CD4-positive, alpha-beta T cell treated with Interleukin-4 for 4 hours (primary cell): ENCODE measurements at places on chromosomes 6 and 20.
A peak's percentile ranks its signal among the peaks of the same experiment; 100 is the strongest.

GRCh38 chr20:8390037-8390433 lies 258.0 kb downstream of the PLCB1 start:
- DNase-seq: no peak

DNA sequence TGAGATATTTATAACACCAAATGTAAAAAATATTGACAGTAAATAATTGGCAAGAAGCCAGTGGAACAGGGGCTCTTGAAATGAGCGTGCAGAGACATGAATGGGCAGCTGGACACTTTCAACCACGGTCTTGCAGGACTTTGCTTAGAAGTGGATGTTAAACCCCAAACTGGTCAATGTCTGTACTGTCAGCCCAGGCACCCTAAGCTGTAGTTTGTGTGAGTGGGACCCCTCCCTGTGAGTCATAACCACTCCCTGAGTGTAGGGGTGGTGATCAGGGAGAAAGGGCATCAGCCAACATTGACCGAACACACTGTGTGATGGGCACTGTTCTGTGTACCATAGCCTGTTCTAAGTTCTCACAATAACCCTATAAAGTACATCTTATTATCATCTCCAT lies 108.6 kb downstream of the FIG4 start:
- DNase-seq: no peak

DNA sequence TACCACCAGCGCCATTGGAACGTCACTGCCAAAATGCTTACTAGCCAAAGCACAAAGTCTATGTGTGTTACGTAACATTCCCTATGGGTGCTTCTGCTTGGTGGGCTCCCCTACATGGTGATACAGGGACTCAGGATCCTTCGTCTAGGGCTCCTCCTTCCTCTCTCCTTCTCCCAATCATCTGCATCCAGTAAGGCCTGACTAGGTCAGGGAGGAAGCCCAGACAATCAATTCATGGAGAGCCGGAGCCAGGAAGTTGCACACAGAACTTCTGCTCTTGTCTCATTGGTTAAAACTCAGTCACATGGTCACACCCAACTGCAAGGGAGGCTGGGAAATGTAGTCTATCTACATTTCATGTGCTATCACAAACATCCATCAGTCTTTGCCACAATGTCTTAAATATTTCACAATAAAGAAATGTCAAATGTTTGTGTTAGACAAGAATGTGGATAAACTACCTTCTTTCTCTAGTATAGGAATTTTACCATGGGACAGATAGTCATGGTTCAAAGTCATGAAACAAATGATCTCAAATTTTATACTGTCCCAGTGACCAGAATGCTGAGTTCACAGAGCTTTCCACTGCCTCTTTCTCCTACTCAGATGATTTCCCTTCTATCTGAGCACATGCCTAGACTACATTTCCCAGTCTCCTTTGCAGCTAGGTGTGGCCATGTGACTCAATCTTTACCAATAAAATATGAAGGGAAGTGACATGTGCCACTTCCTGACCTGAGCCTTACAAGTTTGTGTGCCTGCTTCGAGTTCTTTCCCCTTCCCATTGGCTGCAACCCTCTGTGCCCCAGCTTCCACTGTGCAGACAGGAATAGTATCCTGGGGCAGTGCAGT lies 9.3 kb upstream of the KCNK15 start:
- DNase-seq: peak; percentile 34

DNA sequence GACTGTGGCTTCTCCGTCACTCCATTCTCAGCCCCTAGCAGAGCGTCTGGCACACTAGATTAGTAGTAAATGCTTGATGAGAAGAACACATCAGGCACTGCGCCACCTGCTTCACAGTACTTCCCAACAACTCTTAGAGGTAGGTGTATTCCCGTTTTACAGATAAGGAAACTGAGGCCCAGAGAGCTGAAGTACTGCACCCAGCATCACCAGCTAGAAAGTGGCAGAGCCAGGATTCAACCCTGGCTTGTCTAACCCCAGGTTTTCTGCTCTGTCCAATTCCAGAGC lies 3.5 kb downstream of the PRND start:
- DNase-seq: no peak

GRCh38 chr6:167296902-167297301 lies 5.8 kb downstream of the UNC93A start:
- DNase-seq: no peak

GRCh38 chr6:100664274-100665040 lies 199.7 kb upstream of the SIM1 start:
- DNase-seq: peak; percentile 54

- DNase-seq: peak; percentile 49
These were observed 670 bp downstream of the NCOA5 start for GRCh38 chr20:46089167-46089416.

- no peak for DNase-seq
These were observed 8.0 kb upstream of the BANF2 start for GRCh38 chr20:17691758-17692157.

- DNase-seq: no peak
These were observed 56.4 kb upstream of the SLC22A1 start for GRCh38 chr6:160065200-160065599.

- DNase-seq: no peak
These were observed 631.1 kb upstream of the POU3F2 start for GRCh38 chr6:98203170-98203806.

DNA sequence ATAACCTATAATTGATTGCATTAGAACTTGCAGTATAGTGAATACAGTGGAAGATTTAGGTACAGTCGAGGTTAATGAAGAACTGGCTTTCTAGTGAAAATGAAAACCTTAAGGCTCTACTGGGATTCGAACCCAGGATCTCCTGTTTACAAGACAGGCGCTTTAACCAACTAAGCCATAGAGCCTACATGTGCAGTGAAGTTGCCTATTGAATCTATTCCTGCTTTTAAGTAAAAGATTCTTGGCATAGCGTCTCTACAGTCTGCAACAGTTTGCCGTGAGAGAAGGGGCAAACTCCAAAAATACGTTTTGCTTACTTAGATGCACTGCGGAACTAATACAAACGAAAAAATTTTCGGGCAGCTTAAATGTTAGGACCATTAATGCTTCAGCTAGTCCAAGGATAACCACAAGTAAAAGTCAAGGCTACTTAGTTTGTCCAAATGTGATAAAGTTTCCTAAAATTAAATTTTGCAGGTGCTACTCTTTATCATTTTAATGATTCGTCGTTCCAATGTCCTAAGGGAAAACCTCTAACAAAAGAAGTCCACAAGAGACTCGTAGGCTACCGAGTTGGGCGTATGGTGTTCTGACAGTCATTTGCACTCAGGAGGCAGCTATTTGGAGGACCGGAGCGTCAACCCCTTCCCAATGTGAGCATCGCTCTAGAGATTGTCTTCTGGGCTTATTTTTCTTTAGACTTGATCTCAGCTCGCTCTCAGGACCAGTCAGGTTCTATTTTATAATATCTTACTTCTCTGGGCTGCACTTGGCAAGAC lies 31.3 kb upstream of the ZSCAN23 start:
- DNase-seq: no peak

GRCh38 chr6:121309768-121310469 lies 24.4 kb downstream of the TBC1D32 start:
- no peak for DNase-seq

DNA sequence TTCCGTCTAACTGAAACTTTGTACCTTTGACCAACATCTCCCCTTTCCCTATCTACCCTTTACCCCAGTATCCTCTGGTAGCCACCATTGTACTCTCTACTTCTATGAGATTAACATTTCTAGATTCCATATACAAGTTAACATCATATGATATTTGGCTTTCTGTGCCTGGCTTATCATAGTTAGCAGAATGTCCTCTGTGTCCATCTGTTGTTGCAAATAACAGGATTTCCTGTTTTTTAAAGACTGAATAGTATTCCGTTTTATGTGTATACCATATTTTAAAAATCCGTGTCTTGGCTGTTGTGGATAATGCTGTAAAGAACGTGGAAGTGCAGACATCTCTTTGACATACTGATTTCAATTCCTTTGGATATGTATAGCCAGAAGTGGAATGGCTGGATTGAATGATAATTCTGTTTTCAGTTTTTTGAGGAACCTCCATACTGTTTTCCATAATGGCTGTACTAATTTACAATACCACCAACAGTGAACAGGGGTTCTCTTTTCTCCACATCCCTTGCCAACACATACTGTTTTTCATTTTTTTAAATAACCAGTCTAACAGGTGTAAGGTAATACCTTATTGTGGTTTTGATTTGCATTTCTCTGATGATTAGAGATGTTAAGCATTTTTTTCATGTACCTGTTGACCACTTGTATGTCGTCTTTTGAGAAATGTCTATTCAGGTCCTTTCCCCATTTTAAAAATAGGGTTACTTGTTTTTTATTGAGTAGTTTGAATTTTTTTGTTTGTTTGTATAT lies 53.8 kb downstream of the CDC5L start:
- no peak for DNase-seq

DNA sequence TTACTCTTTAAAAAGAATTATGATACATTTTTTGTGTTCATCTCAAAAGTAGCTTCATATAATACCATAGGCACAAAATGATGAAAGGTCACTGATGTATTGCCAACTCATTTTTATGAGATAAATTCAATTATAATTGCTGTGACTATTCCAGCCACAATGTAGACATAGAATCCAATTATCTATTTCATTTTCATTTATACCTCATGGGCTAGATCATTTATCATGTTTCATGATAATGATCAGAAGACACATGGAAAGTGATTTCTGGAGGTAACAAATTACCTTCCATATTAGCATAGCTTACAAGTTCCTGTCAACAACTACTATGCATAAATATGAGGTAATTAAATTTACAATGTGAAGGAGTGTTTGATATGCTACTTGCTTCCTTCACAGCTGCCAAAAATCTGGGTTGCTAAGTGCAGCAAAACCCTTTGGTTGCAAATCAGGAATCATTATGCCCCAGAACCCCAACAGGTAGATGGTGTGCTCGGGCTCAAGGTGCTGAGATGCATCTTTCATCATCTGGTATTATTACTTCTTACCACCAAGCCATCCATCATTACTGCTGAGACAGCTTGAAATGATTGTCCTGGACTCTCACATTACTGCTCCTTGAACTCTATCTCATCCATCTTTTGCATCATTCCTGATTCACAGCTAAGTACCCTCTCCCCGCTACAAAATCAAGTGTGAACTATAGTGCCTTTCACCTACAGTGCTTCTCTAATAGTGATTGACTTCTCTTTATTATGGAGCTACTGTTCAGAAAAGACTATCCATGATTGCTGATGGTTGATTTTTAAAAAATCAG lies 306.0 kb upstream of the THEMIS start:
- no peak for DNase-seq

- DNase-seq: no peak
These were observed 855 bp upstream of the WFDC5 start for GRCh38 chr20:45115829-45116228.

GRCh38 chr20:20665606-20666332 lies 46.7 kb downstream of the RALGAPA2 start:
- DNase-seq: no peak

DNA sequence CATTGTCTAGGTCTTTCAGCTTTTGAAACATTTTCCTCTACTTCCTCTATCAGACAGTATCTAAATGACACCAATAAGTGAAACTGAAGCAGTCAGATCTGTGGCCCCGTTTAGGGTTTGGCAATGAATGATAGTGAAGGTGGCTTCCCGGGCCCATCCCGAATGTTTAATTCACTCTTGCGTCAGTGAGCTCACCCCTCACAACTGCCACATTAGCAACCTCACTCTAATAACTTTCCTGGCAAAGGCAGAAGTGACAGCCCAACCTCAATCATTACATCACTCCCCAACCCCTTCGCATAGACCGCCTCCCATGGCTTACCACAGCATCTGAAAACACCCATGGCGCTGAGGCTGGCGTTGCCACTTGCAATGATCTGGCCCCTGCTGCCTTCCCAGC lies 92.4 kb upstream of the CD83 start:
- peak; percentile 6 for DNase-seq

GRCh38 chr20:24350923-24351368 lies 118.5 kb upstream of the SYNDIG1 start:
- DNase-seq: no peak

DNA sequence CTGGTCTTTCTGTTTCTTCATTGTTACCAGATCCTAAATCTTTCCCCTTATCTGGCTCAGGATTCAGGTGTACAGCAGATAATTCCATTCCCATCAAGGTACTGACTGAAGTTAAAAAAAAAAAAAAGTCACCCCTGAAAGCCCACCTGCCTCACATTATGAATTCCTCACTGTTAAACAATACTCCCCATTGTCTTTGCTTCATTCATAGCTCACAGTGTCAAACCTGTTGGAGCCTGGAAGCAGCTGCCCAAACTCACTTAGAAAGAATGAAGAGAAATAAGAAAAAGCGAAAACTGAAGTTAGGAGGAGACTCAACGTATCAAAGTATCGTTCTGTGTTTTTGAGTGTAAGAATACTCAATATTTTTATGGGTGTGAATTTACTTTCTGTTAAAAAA lies 1.8 kb upstream of the DCBLD1 start:
- DNase-seq: no peak

DNA sequence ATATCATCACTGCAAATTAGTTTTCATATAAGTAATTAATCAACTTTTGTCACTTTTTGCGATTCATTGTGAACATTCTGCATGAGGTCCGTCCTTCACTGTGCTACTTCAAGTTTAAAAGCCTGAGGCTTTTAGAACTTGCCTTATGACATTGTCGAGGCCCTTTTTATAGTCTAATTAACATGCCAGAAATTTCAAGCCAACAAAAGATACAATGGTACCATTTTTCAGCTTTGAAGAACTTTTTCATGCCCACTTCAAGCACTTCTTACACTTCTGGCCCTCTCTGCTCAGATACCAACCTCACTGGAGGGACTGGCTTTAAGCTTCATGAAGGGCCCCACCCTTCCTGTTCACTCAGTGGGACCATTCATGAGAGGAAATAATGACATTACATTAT lies 323.1 kb downstream of the TPBG start:
- DNase-seq: no peak

DNA sequence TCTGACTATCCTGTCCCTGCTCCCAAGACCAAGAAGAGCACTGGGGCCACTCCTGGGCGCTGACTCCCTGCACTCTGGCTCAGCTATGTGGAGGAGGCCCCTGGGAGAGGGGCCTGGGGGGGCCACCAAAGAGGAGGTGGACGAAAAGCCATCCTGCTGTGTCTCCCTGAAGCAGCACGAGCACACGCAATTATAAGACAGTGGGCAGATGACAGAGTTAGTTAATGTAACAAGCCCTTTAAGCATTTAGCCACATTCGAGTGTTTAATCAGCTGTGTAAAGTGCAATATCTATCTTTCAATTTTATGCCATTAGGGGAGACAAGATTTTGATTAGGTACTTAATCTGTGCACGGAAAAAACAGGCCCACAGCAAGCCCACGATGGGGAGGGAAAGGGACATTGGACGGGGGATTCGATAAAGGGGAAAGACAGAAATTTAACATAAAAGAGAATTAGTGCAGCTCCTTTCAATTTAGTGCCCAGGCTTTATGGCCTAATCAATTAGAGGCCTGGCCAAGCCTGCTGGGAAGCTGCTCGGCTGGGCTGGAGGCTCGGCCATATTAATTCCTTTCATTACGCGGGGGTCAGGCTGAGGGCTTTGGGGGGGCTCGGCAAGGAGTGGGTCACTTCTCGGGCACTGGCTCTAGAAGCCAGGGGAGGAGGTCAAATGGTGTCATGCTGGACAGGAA lies 286.2 kb downstream of the DHX35 start:
- no peak for DNase-seq

- no peak for DNase-seq
These were observed 238.5 kb downstream of the HDGFL1 start for GRCh38 chr6:22807818-22808217.

GRCh38 chr6:99543968-99544367 lies 24.5 kb downstream of the CCNC start:
- DNase-seq: no peak
